Mammary epithelial cell (primary cell): ENCODE measurements at places on chromosomes 16 and 17. TPM values are rescaled to one million over a fixed set of nuclear protein-coding genes. Genes with fewer than 3 reads are reported as not detected.

DNA sequence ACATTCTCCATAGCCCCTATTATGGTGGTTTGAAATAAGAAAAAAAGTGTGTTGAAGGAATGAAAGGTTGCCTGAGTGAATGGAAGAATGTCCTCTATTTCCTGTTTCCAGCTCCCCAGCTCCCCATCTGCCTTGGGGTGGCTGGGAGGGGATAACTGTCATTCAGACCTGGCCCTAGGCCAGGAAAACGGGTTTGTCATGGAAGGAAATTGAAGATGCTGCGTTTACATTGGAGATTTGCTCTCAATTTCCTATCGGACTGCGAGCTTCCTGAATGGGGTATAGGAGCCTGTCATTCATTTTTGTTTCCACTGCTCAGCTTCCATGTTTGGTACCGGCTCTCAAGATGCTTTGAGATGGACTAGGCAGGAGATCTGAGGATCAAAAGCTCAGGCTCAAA lies 2.2 kb upstream of the FZD2 start:
- DNase-seq: no peak

- no peak for DNase-seq
Measured at GRCh38 chr16:71347146-71347545, 11.4 kb upstream of the CALB2 start.

GRCh38 chr16:47045459-47045858 lies 72.0 kb upstream of the DNAJA2 start:
- no peak for DNase-seq

DNA sequence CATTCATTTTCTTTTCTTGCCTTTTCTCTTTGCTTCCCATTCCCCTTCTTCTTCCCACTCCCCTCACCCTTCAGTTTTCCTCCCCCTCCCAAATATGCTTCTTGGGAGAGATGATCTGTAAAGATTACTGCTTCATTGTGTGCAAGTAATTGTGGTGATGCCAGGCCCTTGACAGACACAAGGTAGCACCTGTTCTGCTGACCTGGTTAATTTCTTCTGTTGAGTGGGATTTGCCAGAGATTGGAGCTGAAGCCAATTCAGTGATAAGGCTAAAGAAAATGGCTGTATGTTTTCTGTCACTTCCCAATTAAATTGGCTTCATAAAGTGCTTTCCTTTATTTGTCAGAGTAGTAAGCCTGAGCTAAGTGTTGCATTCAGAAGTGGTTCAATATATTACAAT lies 44.5 kb downstream of the AATF start:
- DNase-seq: no peak

- DNase-seq: no peak
Measured at GRCh38 chr16:62664566-62664965, 628.3 kb upstream of the CDH8 start.

GRCh38 chr17:44065668-44066203 lies 735 bp downstream of the LSM12 start:
- DNase-seq: no peak

GRCh38 chr17:32445074-32445415 lies 735 bp downstream of the PSMD11 start:
- DNase-seq: peak; percentile 78

- no peak for DNase-seq
Measured at GRCh38 chr17:40343219-40344119, 21.1 kb downstream of the GJD3 start.

- DNase-seq: no peak
Measured at GRCh38 chr16:46787909-46788308, 39.8 kb upstream of the MYLK3 start.

- no peak for DNase-seq
Measured at GRCh38 chr16:78220571-78220970, 121.1 kb downstream of the WWOX start.

DNA sequence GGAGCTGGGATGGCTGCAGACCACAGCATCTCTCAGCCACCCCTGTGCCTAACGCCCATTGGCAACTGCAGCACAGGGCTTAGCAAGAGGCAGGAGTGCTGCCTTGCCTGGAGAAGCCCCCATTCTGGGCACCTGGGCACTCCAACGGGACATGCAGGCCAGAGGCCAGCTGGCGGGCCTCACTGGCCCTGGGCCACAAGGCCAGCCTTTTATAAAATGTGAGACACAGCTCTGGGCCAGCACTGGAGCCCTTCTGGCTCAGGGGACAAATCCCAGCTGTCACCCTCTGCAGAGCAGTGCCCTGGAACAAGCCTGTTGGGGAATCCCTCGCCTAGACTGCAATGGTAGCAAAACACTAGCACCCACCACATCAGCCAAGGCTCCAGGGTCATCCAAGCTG lies 171.8 kb downstream of the WSCD1 start:
- no peak for DNase-seq

GRCh38 chr17:40073454-40074174 lies 10.8 kb downstream of the THRA start:
- no peak for DNase-seq

GRCh38 chr16:2591476-2592240 lies 53.8 kb downstream of the PDPK1 start:
- DNase-seq: no peak

GRCh38 chr17:20992987-20993862 lies 49.6 kb downstream of the USP22 start:
- peak; percentile 47 for DNase-seq

- DNase-seq: no peak
Measured at GRCh38 chr17:63824362-63824761, 2.9 kb upstream of the PSMC5 start.

DNA sequence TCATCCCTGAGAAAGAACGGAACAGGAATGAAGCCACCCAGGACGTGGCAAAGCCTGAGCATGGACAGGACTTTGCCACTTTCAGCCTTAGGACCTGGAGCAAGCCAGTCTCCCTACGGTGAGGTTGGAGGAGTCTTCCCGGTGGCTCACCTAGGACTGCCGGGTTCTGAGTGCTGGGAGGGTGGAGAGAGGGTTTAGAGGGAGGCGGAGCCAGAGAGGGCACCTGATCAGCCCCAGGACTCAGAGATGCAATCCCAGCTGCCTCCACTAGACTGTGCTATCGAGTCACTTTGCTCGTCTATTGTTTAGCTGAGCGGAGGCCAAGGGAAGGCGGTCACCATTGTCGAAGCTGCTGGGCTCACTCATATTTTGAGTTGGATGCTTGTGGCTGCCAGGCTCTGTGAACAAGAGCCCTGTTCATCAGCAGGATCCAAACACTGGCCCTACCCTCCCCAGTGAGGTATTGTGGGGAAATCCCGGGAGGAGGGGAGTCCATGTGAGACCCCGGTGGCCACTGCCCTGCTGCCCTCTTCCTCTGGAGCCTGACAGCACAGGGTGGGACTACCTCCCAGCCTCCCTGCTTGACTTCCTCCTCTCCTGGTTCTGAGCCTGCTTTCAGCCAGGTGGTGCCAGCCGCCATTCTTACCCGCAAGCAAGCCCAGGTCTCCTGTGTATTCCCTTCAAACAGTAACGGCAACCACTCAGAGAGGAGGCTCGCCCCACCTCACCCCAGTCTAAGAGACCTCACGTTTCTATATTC lies 7.0 kb downstream of the KRT14 start:
- DNase-seq: peak; percentile 98

DNA sequence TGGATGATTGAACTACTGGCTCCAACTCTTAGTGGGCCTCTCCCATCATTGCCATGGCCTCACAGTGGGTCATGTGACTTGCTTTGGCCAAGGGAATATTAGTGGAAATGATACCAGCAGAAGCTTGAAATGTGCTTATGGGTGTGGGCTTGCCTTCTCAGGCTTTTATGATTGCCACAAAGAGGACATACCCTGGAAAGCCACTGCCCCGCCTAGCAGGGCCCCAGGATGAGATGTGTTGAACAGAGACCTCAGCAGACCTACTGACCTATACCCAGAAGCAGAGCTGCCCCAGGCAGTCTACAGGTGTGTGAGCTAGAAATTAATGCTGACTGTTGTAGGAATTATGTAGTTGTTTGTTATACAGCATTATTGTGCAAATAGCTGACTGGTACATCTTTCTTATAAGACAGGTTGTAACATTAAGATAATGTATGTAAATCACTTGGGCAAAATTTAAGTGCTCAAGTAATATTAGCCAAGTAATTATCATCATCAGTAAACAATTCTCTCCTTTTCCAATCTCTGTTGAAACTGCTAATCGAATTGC lies 67.8 kb upstream of the CDH5 start:
- DNase-seq: no peak

GRCh38 chr17:56142781-56143180 lies 10.5 kb upstream of the ANKFN1 start:
- DNase-seq: no peak

DNA sequence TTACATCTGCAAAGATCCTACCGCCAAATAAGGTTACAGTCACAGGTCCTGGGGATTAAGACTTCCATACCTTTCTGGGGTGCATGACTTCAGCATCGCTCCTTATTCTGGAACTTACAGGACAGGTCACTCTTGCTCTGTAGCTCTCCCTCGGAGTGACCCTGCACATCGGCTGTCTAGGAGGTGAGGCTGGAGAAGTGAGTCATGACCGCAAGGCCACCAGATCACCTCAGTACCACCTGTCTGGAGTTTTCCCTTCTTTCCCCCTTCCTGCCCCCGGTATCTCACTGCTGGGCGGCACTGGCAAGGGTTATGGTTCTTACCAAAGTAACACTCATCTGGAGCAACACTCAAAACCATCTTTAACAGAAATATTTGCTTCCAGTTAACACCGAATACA lies 374.8 kb downstream of the SLC39A11 start:
- no peak for DNase-seq

- no peak for DNase-seq
Measured at GRCh38 chr17:77509089-77509488, 368.3 kb downstream of the SEC14L1 start.

DNA sequence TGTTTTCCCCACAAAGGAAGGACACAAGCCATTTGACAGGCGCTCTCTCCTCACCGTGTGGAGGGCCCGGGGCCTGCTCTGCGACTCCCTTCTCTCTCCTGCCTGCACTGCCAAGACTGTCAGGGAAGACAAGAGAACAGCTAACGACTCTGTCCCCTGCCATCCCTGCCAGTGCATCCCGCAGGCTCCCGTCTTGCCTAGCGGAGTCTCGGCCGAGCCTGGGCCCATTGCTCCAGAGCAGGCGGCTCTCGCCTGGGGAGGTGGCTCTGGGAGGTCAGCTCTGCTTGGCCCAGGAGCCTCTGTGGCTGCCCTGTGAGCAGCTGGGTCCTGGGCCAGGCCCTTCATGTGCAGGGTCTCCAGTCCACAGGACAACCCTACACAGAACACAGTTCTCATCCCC lies 53.0 kb downstream of the WNT3 start:
- no peak for DNase-seq

DNA sequence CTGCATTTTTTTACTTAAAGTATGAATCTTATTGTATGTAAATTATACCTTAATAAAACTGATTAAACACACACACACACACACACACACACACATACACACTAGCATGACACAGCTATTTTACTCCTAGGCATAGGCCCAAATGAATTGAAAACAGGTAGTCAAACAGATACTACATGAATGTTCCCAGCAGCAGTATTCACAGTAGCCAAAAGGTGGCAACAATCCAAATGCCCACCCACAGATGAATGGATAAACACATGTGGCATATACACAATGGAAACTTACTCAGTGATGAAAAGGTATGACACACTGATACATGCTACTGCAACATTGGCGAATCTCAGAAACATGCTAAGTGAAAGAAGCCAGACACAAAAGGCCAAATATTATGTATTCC lies 223.5 kb downstream of the CYB561 start:
- DNase-seq: peak; percentile 5

DNA sequence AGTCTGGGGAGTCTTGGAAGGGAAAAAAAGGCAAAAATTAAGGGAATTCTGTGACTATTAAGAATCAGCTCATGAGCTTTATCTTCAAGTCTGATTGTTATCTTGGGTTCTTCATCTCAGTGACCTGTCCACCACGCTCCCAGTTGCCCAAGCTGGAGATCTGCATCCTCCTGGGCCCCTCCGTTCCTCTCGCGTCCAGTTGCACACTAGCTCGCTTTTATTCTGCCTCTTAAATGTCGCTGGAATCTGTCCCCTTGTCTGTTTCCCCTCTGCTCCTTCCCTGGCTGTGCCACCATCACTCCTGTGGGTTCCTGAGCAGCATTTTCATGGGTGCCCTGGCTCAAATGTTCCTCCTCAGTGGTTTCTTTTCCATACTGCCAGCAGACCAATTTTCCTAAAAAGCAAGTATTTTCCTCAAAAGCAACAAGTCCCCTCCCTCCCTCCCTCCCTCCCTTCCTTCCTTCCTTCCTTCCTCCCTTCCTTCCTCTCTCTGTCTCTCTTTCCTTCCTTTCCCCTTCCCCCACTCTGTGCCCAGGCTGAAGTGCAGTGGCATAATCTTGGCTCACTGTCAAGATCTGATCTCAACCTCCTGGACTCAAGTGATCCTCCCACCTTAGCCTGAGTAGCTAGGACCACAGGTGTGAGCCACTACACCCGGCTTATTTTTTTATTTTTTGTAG lies 1.4 kb downstream of the ENDOV start:
- DNase-seq: no peak

- DNase-seq: no peak
Measured at GRCh38 chr17:67855504-67856324, 30.4 kb downstream of the BPTF start.

- no peak for DNase-seq
Measured at GRCh38 chr16:2213817-2214718, 572 bp downstream of the PGP start.

DNA sequence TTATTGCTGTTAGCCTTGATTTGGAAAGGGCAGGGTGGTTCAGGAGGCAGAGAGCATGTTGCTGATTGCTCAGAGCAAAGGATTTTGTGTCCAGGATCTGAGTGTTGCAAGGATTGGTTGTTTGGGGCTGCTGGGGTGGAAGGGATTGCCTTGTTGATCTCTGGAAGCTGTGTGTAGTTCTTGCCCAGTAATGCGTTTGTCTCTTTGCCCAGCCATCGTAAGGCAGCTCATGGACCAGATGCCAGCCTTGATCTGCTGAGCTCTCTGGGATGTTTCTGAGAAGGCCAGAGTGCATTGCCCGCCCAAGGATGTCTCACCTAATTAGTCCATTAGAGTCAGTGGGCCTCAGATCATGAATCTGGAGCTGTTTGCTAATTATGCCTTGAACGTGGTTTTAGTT lies 33.6 kb downstream of the NKD1 start:
- no peak for DNase-seq

Gene ABCA6
- polyA plus RNA-seq: 0.34 TPM

Gene C17orf100
- 0.77 TPM for polyA plus RNA-seq

Gene CFAP20
- 51.3 TPM for polyA plus RNA-seq

Gene GPR142
- polyA plus RNA-seq: not detected

Gene ITPRIPL2
- 12.9 TPM for polyA plus RNA-seq

Gene CAMTA2
- polyA plus RNA-seq: 18.7 TPM

Gene TSEN54
- 24.1 TPM for polyA plus RNA-seq

Gene MEOX1
- not detected for polyA plus RNA-seq

Gene TBC1D3
- polyA plus RNA-seq: not detected

Gene ABCC12
- polyA plus RNA-seq: not detected

Gene SLC13A5
- 0.20 TPM for polyA plus RNA-seq

Gene TMEM114
- polyA plus RNA-seq: not detected

Gene SHISA9
- 16.8 TPM for polyA plus RNA-seq

Gene CLEC10A
- polyA plus RNA-seq: not detected
